ENCODE measurements at places on chromosomes 2 and 18.

GRCh38 chr2:117523711-117524238, 290.7 kb upstream of the DDX18 start:
- no peak for DNase-seq

- DNase-seq: no peak
Measured at GRCh38 chr2:148484066-148484465, 160.5 kb upstream of the EPC2 start.

GRCh38 chr18:78268226-78268988, 711.2 kb upstream of the SALL3 start:
- DNase-seq: no peak

DNA sequence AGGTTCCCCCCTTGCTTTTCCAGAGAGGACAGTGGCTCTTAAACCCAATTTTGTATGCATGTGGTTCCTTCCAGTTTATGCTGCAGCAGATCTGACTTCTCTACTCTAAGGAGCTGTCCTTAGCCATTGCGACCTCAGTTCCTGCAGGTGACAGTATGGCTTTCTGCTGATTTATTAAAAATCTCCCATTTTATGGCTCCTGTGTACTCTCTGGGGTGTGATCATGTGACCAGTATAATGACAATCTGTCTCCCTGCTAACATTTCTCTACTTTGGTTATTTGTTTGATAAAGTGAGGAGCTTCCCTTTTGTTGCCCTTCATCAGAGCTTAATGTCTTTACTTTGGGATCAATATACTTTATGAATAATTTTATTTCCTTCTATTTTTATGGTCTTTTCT, 148.7 kb upstream of the VRK2 start:
- DNase-seq: no peak

- no peak for DNase-seq
Measured at GRCh38 chr18:57801761-57802212, 1.3 kb downstream of the ATP8B1 start.

DNA sequence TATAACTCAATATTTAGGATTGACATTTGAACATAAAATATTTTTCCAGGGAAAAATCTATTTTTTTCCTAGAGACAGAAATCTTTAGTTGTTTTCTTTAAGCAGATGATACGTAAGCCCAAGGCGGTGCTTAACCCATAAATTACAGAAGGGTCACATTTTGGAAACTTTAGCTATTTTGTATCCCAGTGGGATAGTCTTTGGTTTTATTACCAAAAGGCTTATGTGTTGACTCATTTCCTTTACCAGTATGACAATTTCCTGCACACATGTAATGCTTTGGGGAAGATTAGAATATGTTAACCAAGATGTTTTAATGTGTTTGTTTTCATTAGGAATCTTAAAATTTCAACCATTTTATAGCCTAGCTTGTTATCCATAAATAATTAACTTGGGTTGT, 24.8 kb downstream of the DYNC1I2 start:
- no peak for DNase-seq

- no peak for DNase-seq
Measured at GRCh38 chr2:21102356-21102755, 21.4 kb upstream of the TDRD15 start.

- no peak for DNase-seq
Measured at GRCh38 chr2:13578547-13578946, 861.8 kb downstream of the TRIB2 start.

DNA sequence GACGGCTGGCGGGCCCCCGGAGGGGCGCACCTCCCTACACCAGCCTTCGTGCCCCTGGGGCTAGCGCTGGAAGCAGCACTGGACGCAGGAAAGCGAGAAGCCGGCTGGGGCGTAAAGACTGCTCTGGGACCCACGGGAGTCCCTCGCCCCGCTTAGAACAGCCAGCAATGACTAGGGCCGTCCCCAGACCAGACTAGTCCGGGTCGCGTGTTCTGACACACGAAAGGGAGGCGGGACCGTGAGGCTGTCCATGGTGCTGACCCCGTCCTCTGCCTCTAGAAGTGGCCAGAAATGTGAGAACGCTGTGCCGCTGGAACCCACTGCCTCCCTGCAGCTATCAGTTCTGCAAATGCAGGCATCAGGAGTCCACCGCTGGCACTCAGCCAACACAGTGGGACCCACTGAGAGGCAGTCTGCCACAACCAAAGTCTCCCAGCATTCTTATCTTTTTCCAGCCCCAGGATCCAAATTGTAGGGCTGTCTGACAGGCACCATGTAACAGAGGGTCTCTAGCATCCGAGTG, at the start of gene UCN:
Gene UCN (minus strand): TSS at position 87 of the 523 bp plus-strand sequence. CDS start 550 bp downstream, outside the sequence.
- no peak for DNase-seq

- no peak for DNase-seq
Measured at GRCh38 chr18:76464281-76465259, 30.5 kb downstream of the ZNF516 start.

DNA sequence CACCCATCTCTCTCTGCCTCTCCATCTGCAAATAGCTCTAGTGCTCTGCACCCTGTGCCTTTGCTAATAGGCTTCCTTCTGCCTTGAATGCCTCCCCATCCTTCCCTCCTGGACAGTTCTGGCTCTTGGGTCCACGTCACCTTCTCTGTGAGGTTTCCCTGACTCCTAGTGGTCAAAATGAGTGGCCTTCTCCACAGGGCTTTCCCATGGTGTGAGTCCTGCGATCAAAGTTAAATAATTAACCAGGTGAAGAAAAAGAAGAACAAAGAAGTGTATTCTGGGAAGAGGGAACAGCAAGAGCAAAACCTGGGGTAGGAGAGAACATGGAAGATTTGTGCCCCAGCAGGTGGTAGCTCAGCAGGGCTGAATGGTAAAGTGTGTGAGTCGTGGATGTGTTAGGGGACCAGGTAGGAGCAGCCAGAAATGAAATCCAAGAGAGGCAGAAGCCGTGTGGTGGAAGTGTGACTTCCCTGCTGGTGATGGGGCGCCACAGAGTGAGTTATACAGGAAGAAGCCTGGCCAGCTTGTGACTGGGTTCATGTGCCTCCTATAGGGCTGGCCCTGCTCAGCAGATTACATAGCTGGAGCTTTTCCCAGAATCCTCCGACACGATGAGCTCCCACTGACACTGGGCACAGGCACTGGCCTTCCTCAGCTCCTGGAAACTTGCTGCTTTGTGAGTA, 93.8 kb upstream of the LDAH start:
- DNase-seq: no peak

- DNase-seq: no peak
Measured at GRCh38 chr18:37668971-37669747, 103.6 kb upstream of the CELF4 start.

GRCh38 chr18:63155169-63155852, 164.3 kb downstream of the BCL2 start:
- DNase-seq: no peak

- DNase-seq: no peak
Measured at GRCh38 chr2:154455166-154455565, 243.3 kb upstream of the KCNJ3 start.

- no peak for DNase-seq
Measured at GRCh38 chr2:56648802-56649201, 465.0 kb downstream of the CCDC85A start.
